Stimulated activated CD4-positive, alpha-beta T cell treated with anti-CD3 and anti-CD28 coated beads, Interleukin-2, amount 100 ng/mL, for 48 hours (primary cell): ENCODE measurements at places on chromosomes 7 and 10.

GRCh38 chr7:143171697-143172096 is 11.5 kb upstream of the TAS2R39 start:
- no peak for DNase-seq

DNA sequence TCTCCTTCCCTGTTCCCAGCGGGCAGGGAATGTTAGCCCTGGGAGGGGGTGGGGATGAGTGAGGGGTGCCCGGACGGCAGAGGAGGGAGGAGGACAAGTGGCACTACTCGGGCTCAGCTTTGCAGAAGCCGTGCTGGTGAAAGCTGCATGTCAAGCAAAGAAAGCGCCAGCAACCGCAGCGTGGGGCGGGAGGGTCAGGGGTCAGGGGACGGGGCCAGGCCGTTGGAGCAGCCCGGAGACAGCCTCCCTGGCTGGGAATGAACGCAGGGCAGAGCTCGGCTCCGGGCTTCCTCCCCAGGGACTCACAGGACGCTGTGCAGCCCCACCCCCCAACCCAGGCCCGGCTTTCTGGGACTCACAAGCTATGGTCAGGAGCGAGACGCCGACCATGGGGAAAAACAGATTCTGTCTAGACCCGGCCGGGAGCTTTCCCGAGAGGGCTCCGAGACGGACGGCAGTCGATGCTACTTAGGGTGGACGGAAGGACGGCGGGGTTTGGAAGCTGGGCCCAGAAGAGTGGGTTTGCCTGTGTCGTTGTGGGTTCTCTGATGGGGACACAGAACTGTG is 113.4 kb downstream of the VIPR2 start:
- no peak for DNase-seq

- no peak for DNase-seq
Measured at GRCh38 chr7:78402096-78402495, 603.5 kb downstream of the PHTF2 start.

DNA sequence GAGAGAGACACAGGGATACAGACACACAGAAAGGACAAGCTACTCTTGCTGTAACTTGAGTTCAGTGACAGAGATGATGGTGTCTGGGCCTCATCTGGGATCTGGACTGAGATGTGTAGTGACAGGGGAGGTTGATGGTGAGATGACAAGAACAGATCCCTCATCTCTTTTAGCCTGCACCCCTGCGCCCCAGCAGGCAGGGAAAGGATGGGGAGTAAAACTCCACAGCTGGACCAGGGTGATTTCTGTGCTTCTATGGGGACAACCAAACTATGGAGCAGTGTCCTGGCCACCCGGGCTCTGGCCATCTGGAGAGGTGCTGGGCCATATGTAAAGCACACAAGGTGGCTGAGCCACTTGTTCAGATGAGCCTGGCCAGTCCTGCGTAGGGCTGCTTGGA is 4.5 kb upstream of the LRRC18 start:
- DNase-seq: no peak

GRCh38 chr10:78658645-78659597 is 409.8 kb upstream of the ZMIZ1 start:
- no peak for DNase-seq

DNA sequence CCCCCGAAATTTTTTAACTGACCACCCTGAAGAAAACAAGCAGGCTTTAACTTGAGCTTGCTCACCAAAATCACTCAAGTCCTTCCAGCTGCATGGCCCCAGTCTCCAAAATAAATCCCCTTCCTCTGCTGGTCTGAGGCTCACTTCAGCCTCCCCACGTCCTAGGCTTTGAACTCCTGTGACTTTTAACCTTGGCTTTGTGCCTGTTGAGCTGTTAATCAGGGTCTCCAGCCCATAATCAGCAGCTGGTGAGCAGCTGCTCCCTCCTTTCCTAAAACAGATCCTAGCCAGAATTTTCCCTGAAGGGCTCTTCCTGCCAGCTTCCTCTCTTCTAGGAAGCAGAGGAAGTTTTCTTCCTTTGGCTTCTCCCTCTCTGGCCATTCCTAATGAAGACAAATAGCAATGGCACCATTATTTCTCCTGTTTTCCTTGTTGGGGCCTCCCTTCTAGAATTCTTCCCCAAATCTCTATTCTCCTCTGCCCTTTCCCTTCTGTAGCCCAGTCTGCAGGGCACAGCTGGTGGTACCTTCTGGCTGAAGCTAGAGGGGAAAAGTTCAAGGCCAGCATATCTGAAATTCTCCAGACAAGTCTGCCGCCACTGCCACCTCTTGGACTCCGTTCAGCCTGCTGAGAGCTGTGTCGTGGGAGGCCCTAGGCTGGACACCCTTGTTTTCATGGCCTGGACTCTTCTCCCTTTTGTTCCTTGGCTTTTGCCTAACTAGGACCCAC is 152.1 kb downstream of the NOC3L start:
- no peak for DNase-seq

DNA sequence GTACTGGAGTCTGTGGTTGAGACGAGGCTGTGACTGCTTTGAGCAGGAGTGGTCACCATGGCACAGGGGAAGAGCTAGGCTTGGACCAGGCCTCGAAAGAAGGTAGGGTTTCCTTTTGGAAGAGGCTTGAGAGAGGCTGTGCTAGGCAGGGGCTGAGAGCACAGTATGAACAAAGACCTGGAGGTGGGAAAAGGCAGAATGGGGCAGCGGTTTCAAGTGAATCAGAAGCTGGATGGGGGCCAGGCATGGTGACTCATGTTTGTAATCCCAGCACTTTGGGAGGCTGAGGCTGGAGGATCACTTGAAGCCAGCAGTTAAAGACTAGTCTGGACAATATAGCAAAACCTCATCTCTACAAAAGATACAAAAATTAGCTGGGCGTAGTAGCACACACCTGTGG is 65.9 kb downstream of the CLIP2 start:
- no peak for DNase-seq

DNA sequence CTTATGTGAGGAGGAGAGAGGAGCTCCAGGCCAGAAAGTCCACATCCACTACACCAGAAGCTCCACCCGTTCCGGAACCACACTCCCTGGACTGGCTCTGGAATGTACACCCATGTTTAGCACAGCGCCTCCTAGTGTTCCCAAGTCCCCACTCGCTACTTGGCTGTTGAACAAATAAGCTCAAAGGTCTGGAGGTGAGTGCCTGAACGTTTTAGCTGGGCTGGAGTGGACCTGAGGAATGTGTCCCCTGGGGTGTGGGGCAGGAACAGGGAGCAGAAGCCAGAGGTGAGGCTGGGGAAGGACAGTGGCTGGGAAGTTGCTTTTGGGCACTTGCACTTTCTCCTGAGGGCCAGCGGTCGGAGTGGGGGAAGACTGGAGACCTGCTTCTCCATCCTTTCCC is 164.1 kb upstream of the CDCA7L start:
- DNase-seq: peak; percentile 18

DNA sequence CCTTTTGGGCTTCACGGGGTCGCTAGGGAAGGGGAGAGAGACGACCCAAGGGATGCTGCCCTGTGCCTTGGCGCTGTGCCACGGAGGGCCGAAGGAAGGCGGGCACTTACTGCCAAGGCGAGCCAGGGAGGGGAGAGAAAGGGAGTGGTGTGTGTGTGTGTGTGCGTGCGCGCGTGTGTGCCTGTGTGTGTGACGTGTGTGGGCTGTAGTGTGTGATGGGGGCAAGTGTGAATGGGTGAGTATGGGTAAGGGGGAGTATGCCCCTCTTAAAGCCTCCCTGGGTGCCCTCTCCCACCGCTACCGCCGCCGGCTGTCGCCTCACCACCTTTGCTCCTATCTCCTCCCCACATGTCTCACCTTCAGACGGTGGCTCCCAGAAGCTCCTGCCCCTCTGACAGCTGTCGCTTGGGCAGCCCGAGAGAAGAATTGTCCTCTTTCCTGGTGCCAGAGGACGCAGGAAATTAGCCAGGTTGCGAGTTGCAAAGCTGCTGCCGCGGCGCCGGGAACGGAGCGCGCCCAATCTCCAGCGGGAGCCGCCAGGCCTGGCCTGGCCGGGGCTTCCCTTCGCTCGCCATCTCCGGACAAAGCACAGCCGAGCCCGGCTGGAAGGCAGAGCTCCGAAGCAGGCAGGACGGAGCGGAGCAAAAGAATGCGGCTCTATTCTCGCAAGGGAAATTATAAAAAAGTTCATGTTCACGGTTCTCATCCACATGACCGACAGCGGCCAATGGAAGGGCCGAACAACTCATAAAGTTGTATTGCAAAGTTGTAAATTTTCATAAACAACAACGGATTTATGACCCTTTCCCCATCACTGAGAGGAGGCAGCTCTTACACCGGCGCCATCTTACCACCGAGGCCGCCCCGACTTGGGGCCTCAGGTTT is at the start of gene HOXA3:
HOXA3 (minus strand) TSS at position 653 of the 885 bp plus-strand sequence. CDS start 41,943 bp downstream, outside the sequence.
- no peak for DNase-seq

DNA sequence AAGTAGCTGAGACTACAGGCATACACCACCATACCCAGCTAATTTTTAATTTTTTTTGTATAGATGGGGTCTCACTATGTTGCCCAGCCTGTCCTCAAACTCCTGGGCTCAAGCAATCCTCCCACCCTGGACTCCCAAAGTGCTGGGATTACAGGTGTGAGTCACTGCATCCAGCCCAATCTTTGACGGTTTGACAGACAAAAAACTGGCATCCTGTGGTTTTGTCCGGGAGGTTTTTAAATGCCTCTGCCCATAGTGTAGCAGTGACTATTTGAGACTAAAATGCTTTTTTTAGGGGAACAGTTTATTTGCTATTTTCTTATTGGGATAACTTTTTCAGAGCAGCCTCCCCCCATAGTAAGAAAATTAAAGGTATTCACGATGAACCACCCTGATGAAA is 523.7 kb upstream of the GALNT17 start:
- DNase-seq: no peak

DNA sequence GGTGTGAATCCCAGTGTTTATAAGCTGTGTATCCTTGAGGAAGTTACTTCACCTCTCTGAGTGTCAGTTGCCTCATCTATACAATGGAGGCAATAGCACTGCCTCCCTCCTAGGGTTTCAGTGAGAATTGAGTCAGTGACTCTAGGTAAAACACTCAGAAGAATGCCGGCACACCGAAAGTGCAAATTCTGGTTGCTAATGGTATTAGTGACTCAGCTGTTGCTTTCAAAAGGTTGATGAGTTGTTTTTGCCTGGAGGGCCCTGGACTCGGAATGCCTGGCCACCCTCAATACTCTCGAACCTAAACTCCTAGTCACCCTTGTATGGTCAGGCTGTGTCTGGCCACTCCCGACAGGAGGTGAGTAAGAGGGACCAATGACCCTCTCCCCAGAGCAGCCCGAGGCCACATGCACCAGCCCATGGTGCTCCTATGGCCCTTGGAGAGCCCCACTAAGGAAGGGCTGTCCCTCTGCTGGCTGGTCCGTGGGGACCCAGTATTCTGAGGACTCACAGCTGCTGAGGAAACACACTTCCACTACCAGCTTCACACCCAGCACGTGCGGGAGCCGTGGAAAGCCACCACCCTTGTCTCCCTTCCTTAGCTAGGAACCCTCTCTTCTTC is 60.2 kb downstream of the CALML3 start:
- DNase-seq: no peak

- DNase-seq: no peak
Measured at GRCh38 chr10:69633673-69634635, 3.9 kb downstream of the FAM241B start.
